ENCODE measurements at places on chromosomes 2 and 18.

GRCh38 chr2:217642944-217643343 is 359.9 kb downstream of the TNS1 start:
- DNase-seq = no peak

GRCh38 chr2:107008843-107009242 is 122.9 kb upstream of the ST6GAL2 start:
- DNase-seq = no peak

DNA sequence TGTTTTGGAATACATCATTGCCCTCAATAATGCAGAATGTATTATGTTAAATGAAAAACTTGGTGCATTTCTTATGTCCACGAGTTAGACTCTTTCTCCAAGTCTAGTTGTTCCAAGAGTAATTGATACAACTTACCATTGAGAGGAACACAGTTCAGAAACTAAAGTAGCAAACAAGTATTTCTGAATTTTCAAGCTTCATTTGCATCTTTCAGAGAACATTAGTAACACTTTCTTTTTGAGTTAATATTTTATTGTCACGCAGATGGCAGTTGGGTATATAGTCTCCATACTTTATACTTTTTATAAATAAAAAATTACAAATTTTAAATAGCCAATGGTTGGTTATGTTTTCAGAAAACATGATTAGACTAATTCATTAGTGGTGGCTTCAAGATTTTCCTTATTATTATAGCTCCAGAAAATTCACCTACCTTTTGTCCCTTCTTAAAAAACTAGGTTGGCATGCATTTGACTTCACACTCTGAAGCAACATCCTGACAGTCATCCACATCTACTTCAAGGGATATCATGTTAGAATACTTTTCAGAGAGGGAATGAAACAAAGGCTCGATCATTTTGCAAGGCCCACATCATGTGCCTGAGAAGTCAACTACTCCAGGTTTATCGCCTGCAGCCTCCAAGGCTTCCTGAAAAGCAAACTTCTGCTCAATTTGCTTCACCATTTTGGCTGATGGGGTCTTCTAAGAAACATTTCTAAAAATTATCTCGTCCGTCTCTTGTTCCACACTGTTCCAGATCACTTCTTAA is 29.9 kb downstream of the LYPD6B start:
- DNase-seq = no peak

GRCh38 chr2:235201756-235202155 is 249.9 kb downstream of the SH3BP4 start:
- DNase-seq = no peak
